ENCODE measurements at places on chromosomes 16 and 17.

DNA sequence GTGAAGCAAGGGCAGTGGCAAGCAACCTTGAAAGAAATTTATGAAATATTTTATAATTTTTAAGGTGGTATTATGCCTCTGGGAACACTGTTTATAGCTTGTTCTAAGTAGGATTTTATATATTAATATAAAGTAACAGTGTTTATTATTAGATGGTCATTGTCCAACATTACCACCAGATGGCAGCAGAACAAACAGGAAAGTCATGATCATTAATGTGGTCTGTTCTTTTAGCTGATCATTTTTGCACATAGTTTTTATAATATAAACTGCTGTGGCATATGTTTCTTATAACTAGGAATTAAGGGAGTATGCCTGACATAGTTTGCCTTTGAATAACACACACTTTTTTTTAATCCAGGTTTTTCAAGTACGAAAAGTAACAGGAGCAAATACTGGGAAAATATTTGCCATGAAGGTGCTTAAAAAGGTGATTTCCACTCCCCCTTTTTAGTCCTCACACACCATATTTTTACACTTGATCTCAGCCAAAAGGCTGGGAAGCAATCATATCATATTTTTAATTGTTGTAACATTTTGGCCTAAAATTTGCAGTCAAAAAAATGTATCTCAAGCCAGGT lies 21.4 kb downstream of the RPS6KB1 start:
- DNase-seq: peak; percentile 14

- DNase-seq: no peak
Measured at GRCh38 chr17:69485251-69485661, 70.8 kb downstream of the MAP2K6 start.

GRCh38 chr17:29388937-29389336 lies 1.2 kb upstream of the TAOK1 start:
- no peak for DNase-seq

GRCh38 chr17:47808830-47809480 lies 12.6 kb downstream of the OSBPL7 start:
- DNase-seq: no peak

- no peak for DNase-seq
Measured at GRCh38 chr16:54798267-54798666, 132.4 kb upstream of the IRX5 start.

- peak; percentile 34 for DNase-seq
Measured at GRCh38 chr17:2792366-2793169, 3.7 kb upstream of the RAP1GAP2 start.

DNA sequence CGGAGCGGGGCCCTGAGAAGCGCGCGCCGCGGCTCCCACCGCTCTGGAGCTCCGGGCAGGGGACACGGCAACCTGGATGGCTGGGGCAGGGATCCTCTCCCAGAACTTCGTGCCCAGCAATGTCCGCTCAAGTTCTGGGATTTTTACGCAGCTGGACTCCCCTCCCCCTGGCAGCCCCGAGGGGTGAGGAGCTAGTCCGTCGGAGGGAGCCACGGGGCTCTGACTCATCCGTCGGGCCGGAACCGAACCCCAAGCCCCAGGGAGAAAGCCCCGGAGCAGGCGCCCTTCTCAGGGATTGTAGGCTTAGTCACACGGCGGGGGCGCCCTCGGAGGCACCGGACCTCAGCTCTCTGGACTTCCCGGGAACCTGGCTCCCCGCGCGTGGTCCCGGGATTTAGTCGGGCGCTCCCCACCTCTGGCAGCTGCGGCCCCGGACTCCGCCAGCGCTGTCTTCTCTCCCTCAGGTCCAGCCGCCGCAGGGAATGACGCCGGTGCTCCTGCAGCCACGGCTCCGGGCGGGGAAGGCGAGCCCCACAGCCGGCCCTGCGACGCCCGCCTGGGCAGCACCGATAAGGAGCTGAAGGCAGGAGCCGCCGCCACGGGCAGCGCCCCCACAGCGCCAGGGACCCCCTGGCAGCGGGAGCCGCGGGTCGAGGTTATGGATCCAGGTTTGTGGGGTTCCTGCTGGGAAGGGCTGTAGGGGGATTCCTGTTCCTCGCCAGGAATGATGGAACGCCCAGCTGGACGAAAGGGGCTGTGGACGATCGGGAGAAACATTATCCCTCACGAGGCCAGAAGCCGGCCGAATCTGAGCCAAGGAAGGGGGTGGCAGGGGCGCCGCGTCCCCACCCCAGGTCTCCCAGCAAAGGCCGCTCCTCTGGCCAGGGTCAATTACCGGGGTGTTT lies 830 bp downstream of the SPHK1 start:
- DNase-seq: peak; percentile 52

GRCh38 chr16:71472051-71472450 lies 10.0 kb upstream of the ZNF23 start:
- DNase-seq: no peak

- DNase-seq: peak; percentile 38
Measured at GRCh38 chr16:89325861-89326471, 108.5 kb downstream of the ZNF778 start.

DNA sequence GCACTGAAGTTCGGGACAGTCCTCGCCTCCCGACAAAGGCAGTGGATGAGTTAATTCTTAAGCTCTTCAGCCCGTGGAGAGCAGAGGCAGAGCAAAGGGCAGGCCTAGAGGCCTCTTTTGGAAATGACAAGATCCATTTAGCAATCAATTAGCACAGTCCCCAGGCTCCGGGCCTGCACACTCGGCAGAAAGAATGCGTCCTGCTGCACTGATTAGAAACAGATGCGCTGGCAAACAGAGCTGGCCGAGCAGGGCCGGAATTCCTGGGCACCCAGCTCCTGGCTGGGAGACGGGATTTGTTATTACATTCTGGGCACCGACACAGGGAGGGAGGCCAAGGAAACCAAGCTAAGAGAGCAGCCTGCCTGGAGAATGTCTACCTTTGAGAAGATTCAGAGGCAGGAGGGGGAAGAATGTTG lies 162.9 kb downstream of the COPRS start:
- DNase-seq: no peak

DNA sequence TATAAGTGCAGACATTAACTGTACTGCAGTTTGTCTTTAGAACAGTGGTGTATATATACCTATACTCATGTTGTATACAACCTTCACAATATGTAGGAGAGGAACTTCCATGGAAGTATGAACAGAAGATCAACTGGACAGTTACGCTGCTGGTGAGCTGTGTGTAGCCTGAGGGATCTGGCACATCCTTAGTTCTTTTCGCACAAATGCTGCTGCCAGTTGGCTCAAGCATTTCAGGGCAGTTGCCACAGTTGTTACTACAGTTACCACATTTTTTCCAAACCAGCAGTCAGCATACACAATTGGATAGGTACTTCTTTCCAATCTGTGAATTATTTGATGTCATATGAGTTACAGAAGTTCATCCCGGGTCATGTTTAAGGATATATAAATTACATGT lies 539.6 kb upstream of the HSBP1 start:
- DNase-seq: no peak

DNA sequence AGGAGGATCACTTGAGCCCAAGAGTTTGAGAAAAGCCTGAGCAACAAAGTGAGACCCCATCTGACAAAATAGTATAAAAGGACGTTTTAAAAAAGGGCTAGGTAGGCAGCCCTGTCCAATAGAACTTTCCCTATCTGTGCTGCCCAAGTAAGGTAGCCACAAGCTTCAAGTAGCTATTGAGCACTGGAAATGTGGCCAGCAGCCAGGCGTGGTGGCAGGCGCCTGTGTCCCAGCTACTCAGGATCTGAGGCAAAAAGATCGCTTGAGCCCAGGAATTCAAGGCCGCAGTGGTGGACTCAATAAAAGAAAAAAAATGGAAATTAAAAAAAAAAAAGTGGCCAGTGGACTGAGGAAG lies 1.5 kb upstream of the NQO1 start:
- no peak for DNase-seq

GRCh38 chr17:63700528-63701455 lies 867 bp upstream of the LIMD2 start:
- DNase-seq: peak; percentile 70

DNA sequence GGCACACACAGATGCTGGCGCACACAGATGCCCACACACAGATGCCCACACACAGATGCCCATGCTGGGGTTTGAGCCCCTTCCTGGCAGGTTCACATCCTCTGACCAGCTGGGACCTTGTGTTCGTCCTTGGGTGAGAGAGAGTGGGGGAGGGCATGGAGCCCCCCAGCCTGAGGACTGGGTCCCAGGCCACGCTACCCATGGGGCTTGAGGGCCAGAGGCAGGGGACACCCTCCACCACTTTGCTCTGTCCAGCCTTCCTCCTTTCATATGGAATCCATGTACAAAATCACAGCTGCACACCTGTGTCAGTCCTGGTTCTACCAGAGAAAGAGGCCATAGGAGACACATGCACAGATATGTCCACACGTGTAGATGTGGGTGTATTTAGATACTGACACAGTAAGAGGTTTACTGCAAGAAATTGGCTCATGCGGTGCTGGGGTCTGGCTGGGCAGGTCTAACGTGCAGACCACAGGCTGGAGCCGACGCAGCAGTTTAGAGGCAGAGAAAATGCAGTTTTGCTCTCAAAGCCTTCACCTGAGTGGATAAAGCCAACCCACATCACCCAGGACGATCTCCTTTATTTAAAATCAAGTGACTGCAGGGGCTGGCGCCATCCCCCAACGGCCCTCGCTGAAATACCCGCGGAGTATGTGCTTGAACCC lies 10.8 kb downstream of the SLC22A31 start:
- no peak for DNase-seq

DNA sequence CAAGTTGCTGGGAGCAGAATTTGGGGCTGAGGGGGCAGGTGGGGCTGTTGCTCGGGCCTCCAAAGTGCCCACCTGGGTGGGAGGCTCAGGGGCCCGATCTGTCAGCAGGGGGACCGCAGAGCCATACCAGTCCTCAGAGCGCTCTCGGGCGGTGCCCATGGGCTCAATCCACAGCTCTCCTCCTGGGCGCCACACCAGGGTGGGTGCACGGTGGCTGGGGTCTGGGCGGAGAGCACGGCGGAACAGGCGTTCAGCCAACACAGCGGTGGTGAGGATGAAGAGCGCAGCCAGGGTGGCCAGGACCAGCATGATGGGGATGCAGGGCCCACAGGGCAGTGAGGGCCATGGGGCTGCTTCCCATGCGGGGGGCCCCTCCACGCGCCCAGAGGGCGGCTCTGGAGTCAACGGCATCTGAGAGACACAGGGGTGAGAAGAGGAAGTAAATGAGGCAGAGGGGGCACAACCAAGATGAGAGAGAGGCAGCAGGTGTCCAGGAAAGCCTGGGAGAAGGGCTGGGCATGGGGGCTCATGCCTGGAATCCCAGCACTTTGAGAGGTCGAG lies 1.2 kb downstream of the C16orf54 start:
- peak; percentile 24 for DNase-seq
